ENCODE measurements at places on chromosomes 3 and 15. TPM values are rescaled to one million over a fixed set of nuclear protein-coding genes. Genes with fewer than 3 reads are reported as not detected.

DNA sequence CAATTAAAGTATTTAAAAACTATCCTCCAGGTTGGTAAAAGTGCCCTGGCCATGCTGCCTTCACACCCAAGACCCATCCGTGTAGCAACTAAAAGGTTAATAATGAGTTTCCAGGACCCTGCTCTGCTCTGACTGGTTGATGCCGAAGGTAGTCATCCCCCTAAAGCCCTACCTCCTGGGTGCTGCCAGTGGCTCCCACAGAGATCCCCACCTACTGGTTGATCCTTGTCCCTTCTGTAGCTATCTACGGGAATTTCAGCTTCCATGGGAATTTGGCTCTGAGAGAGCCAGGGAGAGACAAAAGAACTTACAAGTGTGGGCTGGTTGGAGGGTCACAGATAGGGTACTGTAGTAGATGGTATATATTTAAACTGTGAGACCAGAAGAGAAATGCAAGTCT lies 110.6 kb upstream of the NANOGP8 start:
- DNase-seq: no peak

DNA sequence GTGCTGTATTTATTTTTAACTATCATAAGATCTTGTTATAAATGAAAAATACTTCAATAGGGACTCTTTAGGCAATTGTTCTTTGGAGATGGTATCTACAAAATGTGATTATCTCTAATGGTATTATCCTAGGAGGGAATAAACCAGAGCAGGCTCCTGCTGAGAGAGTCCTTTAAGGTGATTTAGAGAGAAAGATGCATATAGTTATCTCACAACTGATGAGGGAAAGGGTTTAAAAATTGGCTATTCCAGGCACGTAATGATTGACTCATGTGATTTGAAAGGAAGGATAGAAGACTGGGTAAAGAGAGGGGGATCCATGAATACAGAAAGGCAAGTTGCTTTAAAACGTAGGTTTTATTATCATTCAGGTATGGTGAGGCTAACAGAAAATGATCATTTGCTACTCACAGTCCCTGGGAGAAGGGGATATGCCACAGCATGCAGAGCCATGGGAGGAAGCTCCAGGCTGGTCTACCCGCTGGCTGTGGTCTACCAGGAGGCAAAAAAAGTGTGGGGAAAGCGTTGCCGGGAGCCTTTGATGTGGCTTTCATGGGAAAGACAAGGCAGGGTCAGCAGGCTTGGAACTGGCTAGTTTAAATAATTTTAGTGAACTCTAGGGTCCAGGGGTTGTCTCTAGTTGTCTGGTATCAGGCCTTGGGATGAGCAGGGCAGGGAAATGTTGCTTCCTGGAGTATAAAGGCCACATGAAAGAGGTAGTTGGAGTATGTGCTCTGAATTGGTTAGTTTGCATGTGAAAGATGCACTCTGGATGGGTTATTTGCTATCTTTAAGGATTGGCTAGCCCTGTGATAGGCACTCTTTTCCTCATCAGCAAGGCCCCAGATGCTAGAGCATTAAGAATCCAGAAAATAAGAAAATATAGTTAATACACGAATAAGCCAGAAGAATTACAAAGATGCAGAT lies 798.4 kb upstream of the GRM7 start:
- DNase-seq: no peak

Gene CFAP100
- not detected for total RNA-seq

DNA sequence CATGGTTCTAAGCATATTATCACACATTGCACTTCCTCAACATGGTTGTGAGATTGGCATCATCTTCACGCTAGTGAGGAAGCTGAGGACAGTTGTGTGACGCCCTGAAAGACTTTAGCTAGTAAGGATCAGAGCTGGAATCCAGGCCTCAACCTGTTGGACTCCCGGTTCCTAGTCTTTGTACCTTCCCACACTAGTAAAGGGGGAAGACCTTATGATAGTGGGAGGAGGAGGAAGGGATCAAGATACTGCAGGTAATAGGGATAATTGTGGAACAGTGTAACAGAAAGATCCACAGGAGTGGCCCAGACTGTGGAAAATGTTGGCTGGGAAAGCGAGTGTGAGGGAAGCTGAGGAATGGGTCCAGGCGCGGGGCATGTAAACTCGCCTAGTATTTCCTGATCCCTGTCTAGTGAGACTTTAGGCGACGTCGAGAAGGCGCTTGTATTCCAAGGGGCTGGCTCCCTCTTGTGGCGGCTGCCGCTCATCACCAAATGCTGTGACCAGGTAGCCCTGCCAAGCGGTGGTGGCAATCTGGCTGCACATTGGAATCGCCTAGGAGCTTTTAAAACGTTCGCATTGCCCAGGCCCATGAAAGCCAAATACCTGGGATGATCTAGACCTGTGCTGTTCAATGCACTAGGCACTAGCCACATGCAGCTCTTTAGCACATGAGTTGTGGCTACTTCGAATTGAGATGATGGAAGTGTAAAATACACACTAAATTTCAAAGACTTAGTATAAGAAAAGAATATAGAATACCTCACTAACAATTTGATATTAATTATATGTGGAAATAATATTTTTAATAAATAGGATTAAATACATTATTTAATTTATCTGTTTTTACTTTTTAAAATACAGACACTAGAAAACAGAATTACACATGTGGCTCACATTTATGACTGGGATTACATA lies 38.8 kb upstream of the CLDN18 start:
- DNase-seq: peak; percentile 83

DNA sequence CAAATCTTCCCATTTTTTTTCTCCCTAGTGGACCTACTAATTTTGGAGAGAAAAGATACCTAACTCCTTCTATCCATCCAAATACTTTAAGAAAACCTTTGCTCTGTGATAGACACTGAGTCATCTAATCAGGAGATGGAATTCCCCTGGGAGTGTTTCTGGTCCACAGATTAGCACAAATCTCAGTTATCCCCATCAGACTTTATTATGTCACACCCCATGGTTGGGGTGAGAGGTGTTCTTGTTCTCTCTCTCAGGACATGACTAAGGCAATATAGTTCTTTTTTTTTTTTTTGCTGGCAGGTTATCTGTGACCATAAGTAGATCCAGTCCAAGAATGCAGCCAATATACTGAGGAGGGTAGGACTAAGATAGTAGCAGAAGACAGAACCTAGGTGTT lies 15.8 kb downstream of the SLC9A9 start:
- no peak for DNase-seq

DNA sequence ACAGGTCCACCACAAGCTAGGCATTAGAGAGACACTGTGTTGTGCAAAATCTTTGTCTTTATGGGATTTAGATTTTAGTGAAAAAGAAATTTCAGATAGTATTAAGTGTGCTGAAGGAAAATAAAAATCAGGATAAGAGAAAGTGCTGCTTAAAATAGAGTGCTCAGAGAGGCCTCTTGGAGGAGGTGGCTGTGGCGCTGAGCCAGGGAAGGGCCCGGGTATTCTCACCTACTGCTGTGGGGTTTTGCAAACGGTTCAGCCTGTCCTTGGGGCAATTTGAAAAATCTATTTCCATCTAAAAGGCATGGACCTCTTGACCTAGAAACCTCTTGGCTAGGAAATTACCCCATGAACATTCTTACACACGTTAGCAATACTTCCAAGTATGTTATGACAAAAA lies 267.7 kb downstream of the TJP1 start:
- DNase-seq: no peak

DNA sequence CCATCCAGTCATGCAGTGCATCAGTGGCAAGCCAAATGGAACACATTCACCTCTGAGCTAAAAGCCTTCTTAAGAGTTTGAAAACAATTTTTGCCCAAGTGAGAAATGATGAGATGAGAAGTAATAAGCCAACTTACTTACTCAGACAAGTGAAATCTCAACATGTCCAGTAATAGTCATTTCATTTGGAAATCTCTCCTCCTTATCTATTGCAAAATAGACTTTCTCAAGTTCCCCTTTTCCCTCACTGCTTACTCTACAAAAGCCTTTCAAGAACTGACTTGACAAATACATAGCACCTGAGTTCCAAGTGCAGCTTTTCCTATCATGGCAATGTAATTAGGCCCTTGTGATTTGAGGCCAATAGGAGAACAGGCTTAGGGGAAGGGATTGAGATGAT lies 282.3 kb downstream of the SLC9A9 start:
- no peak for DNase-seq

GRCh38 chr15:35047528-35047927 lies 37.6 kb downstream of the NANOGP8 start:
- no peak for DNase-seq

DNA sequence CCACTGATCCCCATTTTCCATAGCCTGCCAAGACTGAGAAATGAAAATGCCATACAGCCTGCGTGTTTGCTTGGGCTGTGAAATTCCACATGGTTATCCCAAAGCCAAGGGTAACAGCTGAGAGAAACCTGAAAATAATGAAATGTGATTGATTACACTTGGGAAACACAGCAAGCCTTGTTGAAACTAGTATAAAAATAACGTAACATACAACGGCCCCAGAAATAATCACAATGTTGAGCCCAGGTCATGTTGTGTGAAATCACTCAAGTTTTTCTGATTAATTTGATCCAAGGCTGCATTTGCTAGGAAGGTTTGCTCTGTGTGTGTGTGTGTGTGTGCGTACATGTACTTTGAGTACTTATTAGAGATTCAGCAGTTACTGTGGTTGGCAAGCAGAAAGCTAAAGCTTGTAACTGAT lies 269.0 kb downstream of the OXSM start:
- no peak for DNase-seq

DNA sequence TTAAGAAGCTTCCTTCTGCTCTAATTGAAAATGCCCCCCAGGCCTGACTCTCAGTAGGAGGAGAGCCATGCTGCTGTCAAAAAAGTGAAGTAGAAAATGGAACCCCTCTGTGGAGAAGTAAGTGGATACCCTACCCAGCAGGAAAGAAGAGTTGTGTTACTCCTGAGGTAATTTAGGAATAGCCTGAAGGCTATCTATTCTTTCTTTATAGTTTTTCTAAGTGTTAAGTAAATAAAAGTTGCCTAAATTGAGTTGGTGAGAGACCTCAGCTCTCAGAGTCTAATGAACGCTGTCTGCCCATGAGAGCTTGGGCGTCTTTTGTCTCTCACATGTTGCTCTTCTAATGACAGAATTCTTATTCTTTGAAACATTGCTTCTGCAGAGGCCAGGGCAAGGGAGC lies 116.2 kb downstream of the NSUN3 start:
- no peak for DNase-seq

GRCh38 chr3:141083836-141084649 lies 32.9 kb downstream of the SPSB4 start:
- DNase-seq: no peak

Measured in Right ventricle myocardium inferior (tissue), 1 donor.